ENCODE measurements at places on chromosomes 5 and 9. TPM values are rescaled to one million over a fixed set of nuclear protein-coding genes. Genes with fewer than 3 reads are reported as not detected.
A peak's percentile ranks its signal among the peaks of the same experiment; 100 is the strongest.

The CDKN2B gene
- polyA plus RNA-seq, result 0.30 TPM

The VCAN gene
- polyA plus RNA-seq, result 344 TPM

The EQTN gene
- not detected for polyA plus RNA-seq

The ZSWIM6 gene
- 25.6 TPM for polyA plus RNA-seq

The ARID3C gene
- polyA plus RNA-seq, result 0.19 TPM

The NFIB gene
- polyA plus RNA-seq, result 18.3 TPM

The PCAT7 gene
- 0.51 TPM for polyA plus RNA-seq

DNA sequence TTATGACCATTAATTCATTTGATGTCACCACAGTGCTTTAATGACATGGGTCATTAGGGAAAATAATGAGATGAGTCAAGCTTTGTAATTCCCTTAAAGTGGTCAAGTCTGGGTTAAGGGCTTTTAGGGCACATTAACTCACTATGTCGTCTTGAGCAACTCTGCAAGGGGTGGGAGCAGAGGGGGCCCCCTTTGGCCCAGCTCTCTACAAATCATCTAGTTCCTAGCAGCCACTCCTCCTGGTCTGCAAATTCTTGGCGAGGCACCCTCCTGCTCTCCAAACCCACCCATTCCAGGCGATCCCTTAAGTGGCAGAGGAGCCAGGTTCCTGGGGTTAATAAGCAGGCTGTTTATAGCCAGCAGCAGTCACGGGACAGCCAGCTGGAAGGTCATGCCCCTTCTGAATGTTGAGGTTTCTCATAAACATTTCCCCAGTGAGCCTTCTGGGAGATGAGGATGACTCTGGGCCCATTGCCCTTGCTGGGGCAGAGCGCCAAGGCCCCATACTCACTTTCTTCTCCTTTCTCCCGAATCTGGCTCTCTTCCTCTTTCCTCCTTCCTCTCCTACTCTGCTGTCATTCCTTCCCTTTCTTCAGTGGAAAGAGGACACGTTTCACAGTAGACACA, 14.3 kb upstream of the GPX3 start:
- no peak for DNase-seq

DNA sequence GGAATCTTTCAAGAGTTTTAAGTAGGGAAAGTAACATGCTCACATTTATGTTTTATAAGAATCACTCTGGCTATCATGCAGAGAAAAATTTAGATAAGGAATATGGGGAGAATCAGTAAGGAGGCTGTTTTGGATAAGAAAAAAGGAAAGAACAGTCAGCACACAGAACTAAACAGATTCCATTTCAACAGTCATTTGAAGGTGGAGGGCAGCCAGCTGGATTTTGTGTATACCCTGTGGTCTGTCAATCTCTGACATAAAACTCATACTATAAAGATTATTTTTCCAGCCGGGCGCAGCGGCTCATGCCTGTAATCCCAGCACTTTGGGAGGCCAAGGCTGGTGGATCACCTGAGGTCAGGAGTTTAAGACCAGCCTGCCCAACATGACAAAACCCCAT, 64.2 kb downstream of the PCA3 start:
- no peak for DNase-seq

- no peak for DNase-seq
Observed at GRCh38 chr5:17838469-17838868, 204.2 kb downstream of the TAF11L14 start.

DNA sequence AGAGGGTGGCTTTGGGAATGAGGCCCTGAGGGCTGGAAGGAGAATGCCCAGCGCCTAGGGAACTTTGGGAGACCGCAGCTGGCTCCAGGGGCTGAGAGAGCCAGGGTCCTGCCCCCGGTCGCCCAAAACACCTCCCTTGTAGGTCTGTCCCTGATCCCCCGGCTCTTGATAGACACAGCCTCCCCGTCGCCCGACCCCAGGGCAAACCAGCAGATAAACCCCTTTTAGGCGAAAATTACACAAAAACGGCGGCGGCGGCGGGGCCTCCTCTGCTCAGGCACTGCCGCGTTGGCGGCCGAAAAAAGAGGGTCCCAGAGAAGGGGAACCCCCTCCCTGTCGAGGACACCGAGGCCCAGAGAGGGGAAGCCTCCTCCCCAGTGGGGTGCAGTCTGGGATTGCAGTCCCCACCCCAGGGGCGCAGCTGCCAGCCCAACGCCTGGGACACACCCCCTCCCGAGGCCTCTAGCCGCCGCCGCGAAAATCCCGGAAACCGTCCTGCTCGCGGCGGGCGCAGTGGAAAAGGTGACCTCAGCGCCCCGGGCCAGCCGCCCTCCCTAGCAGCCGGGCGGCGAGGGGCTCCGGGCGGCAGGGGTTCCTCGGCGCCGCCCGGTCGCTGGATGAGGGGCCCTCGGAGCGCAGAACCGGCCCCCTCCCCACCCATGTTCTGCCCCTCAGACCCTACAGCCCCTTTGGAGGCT, 3.1 kb upstream of the BARX1 start:
- no peak for DNase-seq

DNA sequence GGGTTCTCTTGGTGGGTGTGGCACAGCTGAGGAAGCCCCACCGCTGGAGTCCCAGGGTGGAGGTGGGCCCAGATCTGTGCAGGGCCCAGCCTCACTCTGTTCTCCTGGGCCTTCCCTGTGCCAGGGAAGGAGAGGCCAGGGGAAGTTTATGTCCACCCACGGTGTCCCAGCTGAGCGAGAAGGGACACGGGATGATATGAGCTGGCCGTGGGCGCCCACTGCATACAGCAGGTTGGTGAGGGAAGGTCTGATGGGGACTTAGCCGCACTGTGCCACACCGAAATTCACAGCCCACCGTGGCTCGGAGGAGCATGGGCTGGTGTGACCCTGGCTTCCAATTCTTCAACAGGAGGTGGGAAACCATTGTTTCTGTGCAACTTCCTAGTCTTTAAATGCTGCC, 33.9 kb downstream of the UNC5A start:
- DNase-seq, result no peak

- DNase-seq, result no peak
Observed at GRCh38 chr9:18980189-18980588, 52.8 kb downstream of the SAXO1 start.

DNA sequence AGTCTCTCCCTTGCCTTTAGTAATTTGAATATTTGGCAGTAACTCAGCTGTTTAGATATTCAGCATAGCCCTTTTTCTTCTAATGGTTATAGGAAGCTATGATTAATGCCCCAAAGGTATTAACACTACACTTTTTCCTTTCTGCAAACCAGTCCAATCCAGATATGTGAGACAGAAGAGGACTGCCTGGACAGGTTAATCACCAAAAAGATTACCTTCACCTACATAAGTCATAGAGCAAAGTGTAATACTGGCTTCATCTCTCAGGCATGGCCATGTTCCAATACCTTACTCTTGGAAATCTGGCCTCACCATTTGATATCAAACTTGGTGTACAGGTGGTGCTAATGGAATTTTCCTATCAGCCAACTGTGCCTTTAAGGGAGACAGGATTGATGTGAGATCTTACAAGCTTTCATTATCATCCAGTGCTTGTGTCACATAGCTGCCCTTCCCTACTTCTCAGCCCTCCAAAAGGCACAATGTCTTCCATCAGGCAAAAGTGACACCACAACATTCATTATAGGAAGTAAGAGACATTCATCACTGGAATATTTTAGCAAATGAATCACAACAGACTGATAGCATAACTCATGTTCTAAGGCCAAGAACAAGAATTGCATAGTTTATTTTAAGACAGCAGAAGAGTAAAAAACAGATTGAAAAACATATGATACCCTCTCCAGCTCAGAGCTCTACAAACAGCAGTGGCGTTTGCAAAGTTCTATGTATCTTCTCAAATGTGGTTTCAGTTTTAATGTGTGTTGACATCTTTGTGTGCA, 91.2 kb upstream of the PAM start:
- DNase-seq, result no peak

DNA sequence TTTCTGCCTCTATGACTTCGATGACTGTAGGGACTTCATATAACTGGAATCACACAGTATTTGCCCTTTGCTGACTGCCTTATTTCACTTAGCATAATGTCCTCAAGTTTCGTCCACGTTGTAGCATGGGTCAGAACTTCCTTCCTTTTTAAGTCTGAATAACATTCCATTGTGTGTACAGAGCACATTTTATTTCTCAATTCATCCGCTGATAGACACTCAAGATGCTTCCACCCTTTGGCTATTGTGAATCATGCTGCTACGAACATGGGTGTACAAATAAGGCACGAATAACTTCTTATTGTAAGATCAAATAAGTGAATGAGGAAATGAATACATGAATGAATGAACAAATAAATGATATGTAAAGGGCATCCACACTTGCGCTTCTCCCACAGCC, 13.0 kb downstream of the BARX1 start:
- no peak for DNase-seq

DNA sequence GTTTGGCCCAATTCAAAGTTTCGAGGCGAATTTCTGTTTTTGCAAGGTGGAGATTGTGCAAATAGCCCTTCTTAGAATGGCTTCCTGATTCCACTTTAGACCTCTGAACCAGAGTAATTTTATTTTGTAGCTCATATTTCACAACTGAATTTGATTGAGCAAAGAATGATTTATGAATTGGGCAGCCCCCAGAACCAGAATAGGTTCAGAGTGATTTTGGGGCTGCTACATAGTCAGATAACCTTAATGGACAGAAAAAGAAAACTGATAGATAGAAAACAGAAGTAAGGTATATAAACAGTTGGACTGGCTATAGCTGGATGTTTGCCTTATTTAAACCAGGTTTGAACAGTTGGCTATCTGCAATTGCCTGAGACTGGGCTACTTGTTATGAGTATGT, 156.6 kb downstream of the YIPF5 start:
- no peak for DNase-seq

DNA sequence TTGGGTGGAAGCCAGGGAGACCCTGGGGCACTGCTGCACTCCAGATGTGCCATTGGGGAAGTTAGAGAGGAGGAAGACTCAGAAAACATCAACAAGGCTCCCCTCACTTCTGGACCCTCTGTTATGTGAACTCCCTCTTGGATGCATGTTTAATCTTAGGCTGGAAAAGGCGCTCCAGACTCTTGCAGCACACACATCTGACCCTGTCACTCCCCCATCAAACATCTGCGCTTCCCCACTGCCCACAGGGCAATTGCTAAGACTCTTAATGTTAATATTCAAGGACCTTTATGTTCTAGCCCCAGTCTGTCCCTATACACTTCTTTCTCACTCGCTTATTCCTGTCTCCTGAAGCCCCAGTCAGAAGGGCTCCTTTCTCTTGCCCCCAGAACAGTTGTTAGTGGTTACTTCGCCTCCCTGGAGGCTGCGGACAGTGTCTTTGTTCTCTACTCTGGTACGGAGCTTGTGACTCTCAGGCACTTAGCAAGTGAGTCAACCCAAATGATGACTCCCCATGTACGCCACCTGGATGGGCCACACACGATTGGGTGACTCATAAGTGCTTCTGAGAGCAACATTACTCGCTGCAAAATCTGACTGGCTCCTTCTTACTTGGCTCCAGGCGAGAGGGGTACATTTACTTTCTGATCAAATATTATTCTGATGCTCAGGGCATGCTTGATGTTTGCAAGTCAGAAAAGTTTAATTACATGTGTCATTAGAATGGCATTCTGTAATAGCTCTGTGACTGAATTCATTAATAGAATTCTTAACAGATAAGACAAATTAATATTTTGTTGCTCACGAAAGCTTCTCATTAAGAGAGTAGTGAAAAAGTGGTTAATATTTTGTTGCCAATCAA, 193.6 kb downstream of the HSPA4 start:
- DNase-seq, result no peak

DNA sequence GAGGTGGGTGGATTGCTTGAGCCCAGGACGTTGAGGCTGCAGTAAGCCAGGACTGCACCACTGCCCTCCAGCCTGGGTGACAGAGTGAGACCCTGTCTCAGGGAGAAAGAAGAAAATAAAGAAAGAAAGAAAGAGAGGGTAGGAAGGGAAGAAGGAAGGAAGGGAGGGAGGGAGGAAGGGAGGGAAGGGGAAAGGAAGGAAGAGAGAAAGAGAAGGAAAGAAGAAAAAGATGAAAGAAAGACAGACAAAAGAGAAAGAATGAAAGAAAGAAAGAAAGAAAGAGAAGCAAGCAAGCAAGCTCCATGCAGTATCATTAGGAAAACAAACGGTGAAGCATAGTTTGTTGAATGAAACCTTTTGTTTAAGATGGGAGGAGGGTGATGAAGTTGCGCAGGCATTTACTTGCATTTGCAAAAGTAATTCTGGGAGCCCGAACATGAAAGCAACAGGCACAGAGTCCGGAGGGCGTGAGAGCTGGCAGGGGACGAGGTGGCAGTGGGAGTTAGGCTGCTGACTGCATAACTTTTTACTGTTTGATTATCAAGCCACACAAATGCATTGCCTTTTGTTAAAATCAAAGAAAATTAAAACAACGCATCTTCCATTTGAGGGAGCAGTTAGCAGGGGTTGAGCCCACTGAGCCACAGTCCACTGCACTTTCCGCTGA, 26.0 kb upstream of the CEP72 start:
- no peak for DNase-seq

DNA sequence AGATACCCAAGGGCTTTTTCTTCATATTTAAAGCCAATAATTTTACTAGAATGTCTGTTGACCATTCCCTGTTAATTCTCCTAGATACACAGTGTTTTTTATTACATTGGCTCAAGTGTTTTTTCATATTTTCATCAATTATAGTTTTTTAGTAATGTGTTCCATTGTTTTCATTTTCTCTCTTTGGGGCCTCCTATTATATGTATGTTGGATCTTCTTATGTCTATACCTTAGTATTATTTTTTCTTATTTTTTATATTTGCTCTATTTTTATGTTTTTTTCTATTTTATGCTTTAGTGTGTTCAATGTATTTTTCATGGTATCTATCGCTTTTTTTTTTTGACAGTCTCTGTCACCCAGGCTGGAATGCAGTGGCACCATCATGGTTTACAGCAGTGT, 7.5 kb downstream of the KIAA1958 start:
- no peak for DNase-seq

DNA sequence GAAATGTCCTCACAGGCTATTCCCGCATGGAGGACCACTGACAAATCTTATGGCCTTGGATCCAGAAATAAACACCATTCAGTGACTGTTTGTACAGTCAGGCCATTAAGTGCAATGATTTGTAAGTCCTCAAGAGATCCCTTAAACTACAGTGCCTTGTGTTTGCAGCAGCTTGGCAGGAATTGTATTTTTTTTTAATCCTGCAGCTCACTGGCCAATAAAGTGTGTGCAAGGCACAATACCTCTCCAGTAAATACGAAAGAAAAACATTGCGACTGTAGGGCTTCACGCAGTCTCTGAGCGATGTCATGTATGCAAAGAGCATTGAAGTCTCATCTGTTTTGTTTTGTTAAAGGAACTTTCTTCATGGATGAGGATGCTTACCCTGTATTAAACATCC, 74.2 kb upstream of the TUSC1 start:
- no peak for DNase-seq

- no peak for DNase-seq
Observed at GRCh38 chr5:72878854-72879253, 62.4 kb downstream of the TNPO1 start.

GRCh38 chr5:121968910-121969607, 7.3 kb downstream of the SRFBP1 start:
- peak; percentile 21 for DNase-seq

DNA sequence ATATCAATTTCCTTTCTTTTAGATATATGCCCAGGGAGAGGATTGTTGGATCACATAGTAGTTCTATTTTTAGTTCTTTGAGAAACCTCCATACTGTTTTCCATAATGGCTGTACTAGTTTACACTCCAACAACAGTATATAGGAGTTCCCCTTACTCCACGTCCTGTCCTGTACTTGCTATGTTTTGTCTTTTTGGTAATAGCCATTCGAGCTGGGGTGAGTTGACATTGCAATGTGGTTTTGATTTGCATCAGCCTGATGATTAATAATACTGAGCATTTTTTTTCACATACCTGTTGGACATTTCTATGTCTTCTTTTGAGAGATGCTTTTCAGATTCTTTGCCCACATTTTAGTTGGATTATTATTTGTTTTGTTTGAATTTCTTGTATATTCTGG, 445.9 kb downstream of the NTRK2 start:
- DNase-seq, result no peak

- no peak for DNase-seq
Observed at GRCh38 chr5:172413601-172414171, 40.6 kb downstream of the SH3PXD2B start.
